ENCODE measurements at places on chromosomes 2 and 18.

DNA sequence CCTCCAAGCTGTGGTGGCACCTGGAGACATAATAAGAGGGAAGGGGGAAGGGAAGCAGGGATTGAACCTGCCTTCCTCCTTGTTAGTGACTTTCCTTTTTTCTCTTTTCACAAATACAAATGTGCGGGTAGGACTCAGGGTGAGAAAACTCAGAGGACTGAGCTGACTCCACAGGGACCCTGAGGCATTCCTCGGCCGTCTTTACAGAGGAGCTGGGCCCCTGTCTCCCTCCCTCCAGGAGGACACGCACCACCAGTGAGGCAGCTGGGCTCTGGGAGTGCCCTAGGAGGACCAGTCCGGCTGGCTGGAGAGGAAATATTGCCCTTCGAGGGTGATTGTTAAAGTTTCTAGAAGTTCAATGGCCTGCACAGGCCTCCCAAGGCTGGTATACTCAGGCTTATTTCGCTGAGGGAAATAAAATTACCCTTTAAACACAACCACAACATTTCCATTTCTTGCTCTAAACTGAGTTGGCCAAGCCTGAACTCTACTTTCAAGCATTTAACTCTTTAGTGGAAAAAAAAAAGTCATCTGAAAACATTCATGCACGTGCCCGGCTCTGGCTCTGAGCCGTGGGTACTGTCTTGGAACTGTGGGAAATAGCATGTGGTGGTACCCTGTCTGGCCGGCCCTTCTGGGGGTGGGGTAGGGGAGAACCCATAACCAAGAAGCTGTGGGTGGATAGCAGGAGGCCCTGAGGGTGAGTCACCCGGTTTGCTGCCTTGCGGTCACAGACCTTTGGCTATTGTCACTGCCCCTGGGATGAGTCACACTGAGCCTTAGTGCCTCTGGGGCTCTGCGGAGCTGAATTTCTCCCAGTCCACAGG is 116.0 kb downstream of the COPS8 start:
- DNase-seq, result no peak

DNA sequence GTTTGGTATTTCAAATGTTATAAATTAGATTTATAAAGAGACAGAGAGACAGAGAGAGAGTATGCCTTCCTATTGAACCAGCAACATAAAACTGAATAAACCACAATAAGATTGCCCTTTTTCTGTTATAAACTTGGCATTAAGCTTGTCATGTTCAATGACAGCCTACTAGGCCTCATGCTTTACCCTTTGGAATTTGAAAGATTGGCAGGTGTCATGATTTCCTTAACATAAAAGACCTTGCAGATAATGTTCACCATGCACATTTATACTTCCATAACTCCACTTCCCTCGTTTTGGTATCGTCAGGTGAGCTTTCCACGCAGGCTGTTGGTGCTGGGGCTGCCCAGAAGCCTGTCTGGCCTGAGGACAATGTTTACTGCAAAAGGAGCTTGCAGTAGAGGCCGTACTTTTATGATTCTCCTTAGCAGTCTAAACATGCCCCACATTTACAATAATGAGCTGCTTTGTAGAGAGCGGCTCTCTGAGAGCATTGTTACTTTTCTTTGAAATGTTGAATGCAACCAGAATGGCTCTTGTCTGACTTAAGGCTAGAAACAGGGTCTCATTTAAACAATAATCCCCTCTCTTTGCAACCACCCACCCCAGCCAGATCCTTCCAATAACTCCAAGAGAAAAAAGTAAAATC is 379.1 kb upstream of the ATP5MC3 start:
- DNase-seq, result no peak

DNA sequence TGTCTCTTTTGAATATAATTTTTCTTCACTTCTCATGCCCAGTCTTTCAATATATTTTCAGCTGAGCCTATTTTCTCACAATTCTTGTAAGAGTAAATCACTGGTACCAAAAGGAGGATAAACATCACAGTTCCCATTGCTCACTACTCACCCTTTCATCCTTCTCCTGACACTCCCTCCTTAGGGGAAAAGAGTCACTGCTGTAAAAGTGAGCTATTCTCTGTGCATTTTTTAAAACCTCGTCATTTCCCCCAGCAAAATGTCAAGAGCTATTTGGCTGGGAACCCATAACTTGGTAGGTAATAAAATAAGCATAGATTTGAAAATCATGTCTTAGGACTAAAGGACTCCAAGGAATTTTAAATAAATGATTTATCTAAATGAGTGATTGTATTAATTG is 340.1 kb upstream of the GYPC start:
- no peak for DNase-seq

GRCh38 chr2:162091325-162092007 is 17.5 kb upstream of the DPP4 start:
- DNase-seq, result no peak

DNA sequence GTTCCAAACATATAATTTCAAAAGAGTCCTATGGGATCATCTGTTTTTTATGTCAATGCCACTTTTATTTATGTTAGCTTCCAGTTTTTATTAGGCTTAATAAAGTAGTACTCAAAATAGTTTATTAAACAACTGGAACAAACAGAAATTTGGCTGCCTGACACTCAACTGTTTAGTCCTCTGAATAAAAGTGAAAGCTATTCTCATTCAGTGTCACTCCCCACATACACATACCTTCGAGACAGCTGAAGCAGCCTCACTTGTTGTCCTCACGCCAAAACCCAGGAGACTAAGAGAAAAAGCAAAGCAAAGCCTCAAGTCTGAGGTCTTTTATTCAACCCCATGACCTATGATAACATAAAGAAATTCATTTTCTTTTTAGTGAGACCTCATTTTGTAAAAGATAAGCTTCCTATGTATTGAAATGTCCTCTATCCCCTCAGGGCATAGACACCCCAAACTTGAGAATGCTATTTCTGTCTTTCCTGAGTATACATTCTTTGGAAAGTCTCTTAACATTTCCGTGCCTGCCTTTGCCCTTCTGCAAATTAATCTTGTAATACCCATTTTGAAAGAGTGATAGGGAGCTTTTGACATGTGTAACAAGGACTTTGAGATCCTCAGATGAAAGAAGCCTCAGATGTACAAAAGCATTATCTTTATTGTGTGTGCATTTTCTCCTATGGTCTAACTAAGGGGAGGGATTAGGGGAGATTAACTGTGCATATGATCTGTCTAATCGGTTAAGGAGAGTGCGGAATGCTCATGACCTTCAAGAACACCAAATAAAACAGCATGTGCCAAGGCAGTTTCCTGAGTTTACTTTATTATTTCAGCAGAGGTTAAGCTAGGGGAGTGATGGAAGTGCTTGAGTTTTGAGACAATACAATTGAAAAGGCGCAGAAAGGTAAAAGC is 1523.7 kb upstream of the PIK3C3 start:
- DNase-seq, result peak; percentile 58

DNA sequence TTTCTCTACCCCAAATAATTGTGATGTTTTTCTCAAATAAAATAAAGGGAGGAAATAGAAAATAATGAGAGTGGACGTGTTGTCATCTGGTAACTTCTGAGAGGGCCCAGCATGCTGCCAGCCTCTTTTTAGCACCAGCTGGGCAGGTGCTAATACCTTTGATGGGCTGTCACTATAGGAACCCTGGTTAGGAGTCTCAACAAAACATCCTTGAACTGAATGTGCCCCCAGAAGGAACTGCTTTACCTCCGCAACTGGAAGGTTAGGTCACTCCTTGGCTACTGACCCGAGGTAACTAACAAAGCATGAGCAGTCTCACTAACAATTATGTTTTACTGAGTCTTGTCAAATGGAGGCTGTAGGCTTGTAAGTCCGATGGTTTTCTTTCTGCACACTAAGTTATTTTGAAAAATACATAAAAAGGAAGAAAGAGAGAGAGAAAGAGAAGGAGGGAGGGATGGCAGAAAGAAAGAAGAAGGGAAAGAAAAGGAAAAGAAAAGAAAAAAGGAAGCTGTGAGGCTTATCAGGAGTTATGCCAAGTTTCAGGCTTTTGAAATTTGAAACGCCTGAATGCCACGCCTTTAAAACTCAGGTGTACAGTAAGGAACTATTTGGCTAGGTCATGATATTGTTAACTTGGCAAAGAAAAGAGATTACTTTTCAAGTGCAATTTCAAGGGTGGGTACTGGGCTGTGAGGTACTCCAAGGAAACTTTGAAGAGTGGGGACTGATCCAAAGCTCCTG is 91.0 kb downstream of the TGIF1 start:
- DNase-seq, result peak; percentile 21

DNA sequence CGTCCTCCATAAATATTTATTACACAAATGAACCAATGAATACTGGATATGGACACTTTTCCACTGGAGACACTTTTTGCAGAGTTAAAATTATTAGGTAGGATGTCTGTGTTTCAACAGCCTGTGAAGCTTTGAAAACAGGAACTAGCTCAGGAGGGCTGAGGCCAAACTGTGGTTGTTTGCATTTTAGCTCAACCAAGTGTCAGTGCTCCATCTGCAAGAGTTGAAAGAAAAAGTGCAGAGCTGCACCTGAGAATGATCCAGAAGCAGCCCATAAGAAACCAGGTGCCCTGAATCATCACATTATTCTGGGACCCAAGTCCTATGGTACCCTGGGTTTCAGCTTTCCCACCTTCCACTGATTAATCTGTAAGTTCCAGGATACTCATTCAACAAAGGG is 180.4 kb downstream of the TRIB2 start:
- no peak for DNase-seq

- DNase-seq, result no peak
These were observed 12.5 kb upstream of the DAPL1 start for GRCh38 chr2:158782616-158783015.

GRCh38 chr2:198168651-198169050 is 364.3 kb downstream of the PLCL1 start:
- DNase-seq, result no peak

DNA sequence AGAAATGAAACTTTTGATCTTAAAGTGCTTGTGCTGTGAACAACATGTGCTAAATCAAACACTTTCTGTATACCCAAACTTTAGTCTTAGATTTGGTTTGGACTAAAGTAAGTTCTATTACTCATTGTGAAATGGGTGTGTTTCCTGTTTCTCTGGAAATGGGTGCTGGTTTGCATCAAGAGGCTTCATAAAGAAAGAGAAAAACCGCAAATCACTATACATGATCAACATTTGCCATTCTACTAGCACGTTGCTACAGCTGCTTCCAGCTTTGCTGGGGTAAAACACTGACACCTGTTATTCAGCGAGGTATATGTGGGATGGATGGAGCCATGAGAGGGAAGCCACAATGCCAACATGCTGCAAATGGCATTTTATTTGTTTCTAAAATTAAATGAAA is 547.0 kb upstream of the ACVR2A start:
- no peak for DNase-seq

DNA sequence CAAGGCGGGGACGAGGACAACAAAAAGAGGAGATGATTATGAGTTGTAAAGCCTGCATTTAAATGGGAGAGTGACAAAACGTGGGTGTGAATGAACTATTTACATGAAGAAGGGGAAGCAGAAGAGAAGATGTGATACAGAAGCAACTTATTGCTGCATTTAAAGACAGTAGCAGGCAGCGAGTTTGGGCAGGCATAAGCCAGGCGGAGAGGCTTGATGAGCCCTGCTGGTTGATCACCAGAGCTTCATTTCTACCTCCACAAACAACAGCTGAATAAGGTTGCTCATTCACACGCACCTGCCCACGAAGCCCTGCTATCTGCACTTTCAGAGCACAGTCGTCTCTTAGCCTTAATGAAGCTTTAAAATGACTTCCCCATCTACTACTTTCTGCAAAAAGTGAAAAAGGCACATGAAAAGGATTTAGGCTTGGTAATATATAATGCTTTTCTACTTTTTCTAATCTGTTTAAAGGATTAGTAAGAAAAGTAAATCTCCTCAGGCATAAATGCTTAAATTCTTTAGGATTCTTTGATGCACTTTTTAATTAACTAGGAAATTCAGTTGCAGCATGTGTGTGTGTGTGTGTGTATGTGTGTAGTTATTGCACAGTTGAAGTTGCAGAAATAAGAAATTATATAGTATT is 3.1 kb downstream of the SLC38A11 start:
- no peak for DNase-seq

DNA sequence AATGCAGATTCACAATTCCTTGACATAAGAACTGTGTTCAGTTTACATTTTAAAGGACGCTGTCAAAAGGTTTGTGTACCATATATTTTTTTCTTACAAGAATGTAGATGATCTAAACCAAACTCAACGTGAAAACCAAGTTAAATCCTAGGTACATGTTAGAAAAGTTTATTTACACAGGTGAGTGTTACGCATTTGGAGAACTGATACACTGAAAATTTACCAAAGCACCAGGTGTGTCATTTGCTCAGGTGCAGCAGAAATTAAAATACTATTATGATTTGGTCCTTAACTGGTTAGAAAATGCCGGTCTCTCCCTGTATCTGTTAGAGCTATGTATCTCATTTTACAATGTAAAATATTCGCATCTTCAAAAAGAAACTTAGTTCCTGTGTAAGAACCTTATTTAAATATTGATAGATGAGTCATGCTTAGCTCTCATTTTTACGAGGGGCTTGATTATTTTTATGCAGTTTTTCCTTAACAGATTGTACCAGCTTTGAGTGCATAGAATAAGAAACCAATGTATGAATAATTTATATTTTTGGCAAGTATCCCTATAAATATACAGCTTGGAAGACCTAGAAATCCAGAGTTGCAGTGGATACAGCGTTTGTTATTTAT is 25.1 kb downstream of the MFF start:
- no peak for DNase-seq

DNA sequence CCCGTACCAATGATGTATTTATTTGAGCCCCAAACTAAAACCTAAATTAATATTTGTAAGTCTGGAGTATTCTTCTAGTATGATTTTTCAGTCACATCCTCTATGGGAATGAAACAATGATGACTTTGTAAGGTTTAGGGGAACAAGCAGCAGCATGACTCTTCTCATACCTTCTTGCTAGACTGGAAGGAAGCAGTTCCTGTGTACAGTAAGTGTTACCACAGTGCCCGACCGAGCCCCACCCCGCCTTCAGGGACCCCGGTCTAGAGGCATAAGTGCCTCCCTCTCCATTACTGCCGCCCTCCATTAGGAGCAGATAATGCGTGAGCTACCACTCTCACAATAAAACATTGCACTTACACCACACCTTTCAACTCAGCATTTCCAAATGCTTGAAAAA is 599.3 kb downstream of the ARHGAP15 start:
- DNase-seq, result no peak

DNA sequence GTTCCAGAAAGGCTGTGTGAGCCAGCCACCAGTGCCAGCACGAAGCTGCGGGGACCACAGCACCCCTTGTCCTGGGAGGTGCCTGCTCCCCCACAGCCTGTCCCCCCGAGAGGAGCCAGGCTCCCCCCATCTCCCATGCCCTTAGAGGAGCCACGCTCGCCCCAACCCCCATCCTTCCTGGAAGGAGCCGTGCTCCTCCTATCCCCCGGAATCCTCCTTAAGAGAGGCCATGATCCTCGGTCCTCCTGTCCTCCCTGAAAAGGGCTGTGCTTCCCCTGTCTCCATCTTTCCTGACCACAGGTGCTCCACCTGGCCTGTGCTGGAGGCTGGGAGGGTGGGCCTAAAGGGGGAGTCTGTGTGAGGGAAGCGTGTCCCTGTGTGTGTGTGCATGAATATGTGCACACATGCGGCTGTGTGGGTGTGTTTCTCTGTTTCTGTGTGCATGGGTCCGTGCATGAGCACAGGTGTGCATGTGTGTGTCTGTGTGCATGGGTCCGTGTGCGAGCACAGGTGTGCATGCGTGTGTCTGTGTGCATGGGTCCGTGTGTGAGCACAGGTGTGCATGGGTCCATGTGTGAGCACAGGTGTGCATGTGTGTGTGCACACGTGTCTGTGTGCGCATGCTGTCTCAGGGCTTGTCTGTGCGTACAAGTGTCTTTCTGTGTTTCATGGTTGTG is 80.3 kb downstream of the RTP5 start:
- DNase-seq, result no peak

Measured in NCI-H524 (cell line).